ENCODE measurements at places on chromosomes 1 and 21.

- DNase-seq: no peak
Observed at GRCh38 chr1:160987359-160988050, 32.9 kb upstream of the ITLN2 start.

GRCh38 chr1:187474336-187474735 lies 645.6 kb downstream of the PLA2G4A start:
- no peak for DNase-seq

GRCh38 chr1:185551008-185551407 lies 183.2 kb upstream of the HMCN1 start:
- DNase-seq: no peak

- DNase-seq: no peak
Observed at GRCh38 chr1:9181176-9181906, 52.4 kb upstream of the GPR157 start.

GRCh38 chr1:239276051-239276450 lies 110.3 kb upstream of the CHRM3 start:
- DNase-seq: no peak

DNA sequence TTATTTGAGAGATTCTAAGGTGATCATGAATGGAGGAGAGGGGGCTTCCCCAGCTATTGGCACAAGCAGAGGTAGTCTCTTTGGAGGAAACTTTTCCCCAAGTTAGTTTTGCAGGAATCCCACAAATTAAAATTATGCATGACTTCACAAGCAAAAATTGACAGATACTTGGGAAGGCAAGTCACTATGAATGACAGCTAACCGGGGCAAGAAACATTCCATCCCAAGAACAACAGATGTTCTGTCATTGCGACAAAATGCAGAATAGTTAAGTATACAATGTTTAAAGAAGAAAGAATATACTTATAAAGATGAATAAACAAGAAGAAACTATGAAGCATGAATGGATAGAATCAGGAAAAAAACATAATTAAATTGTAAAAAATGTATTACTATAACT lies 27.1 kb upstream of the SIM2 start:
- no peak for DNase-seq

GRCh38 chr1:102941366-102941947 lies 166.9 kb downstream of the COL11A1 start:
- DNase-seq: no peak

- no peak for DNase-seq
Observed at GRCh38 chr1:243271996-243272395, 16.2 kb downstream of the SDCCAG8 start.

DNA sequence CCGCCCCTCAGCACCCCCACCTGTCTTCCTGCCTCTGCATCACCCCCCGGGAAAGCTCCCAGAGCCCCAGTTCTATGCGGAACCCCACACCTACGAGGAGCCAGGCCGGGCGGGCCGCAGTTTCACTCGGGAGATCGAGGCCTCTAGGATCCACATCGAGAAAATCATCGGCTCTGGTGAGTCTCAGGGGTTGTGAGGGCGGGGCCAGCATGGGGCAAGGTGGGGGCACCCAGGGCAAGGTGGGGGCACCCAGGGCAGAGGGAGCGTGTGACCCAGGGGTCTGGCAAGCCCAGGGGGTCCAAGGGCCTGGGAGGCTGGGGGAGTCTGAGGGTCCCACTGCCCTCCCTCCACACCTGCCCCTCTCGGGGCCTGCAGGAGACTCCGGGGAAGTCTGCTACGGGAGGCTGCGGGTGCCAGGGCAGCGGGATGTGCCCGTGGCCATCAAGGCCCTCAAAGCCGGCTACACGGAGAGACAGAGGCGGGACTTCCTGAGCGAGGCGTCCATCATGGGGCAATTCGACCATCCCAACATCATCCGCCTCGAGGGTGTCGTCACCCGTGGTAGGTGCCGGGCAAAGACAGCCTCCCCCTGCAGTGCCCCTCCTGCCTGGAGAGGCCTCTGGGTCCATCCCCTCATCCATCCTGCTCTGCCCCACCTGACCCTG lies 34.1 kb downstream of the EPHA8 start:
- DNase-seq: no peak

- DNase-seq: no peak
Observed at GRCh38 chr1:156444407-156445001, 56.1 kb downstream of the MEF2D start.

DNA sequence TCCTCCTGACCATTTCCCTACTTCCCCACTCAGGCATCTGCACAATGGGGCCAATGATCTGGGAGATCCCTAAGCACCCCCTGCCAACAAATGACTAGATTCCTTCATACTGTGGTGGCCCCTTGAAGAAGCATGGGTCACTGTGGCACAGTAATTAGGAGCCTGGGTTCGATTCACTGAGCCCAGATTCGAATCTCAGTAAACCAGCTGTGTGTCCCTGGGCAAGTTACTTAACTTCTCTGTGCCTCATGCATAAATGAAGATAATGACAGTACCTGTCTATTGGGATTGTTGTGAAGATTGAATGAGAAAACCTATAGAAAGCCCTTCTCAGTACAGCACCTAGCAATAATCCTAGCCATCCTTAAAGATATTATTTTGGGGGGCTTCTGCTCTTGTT lies 27.5 kb downstream of the SPAG17 start:
- DNase-seq: no peak

- DNase-seq: peak; percentile 28
Observed at GRCh38 chr1:64282351-64282750, 78.9 kb downstream of the UBE2U start.

- DNase-seq: no peak
Observed at GRCh38 chr21:38645282-38645681, 147.0 kb upstream of the ERG start.

GRCh38 chr21:14602382-14602958 lies 56.4 kb upstream of the SAMSN1 start:
- DNase-seq: no peak

- DNase-seq: no peak
Observed at GRCh38 chr1:60402216-60402615, 328.6 kb upstream of the C1orf87 start.

DNA sequence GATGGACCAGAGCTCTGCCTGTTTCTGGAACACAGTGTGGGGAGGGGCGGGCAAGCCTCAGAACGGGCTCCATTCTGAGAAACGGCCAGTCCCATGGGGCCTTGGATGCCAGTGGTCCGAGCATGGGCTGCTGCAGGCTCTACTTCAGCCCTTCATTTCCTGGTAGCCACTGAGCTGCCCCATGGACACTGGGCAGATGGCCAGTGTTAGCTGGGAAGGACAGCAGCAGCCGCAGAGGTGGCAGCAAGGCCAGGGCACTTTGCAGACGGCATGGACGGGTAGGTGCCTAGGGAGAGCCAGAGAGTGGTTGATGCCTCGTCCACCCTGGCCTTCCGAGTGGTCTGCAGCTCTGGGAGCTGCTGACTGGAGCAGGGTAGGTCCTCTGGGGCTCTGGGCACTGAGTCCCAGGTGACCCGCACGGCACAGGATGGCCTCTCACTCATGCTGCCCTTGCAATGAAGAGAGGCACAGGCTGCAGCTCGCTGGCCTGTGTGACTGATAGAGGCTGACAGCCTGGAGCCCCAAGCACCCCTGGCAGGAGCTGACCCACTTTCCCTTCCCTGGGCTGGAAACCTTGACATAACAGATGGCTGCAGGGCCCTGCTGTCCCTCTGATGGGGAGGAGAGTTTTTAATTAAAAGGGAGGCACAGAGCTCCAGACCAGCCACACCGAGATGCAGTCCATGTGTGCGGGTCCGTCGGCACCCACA lies 87.7 kb upstream of the COL6A1 start:
- DNase-seq: no peak

GRCh38 chr1:46699666-46700065 lies 19.2 kb downstream of the EFCAB14 start:
- DNase-seq: no peak

GRCh38 chr1:15950302-15950701 lies 25.6 kb downstream of the ZBTB17 start:
- DNase-seq: no peak

DNA sequence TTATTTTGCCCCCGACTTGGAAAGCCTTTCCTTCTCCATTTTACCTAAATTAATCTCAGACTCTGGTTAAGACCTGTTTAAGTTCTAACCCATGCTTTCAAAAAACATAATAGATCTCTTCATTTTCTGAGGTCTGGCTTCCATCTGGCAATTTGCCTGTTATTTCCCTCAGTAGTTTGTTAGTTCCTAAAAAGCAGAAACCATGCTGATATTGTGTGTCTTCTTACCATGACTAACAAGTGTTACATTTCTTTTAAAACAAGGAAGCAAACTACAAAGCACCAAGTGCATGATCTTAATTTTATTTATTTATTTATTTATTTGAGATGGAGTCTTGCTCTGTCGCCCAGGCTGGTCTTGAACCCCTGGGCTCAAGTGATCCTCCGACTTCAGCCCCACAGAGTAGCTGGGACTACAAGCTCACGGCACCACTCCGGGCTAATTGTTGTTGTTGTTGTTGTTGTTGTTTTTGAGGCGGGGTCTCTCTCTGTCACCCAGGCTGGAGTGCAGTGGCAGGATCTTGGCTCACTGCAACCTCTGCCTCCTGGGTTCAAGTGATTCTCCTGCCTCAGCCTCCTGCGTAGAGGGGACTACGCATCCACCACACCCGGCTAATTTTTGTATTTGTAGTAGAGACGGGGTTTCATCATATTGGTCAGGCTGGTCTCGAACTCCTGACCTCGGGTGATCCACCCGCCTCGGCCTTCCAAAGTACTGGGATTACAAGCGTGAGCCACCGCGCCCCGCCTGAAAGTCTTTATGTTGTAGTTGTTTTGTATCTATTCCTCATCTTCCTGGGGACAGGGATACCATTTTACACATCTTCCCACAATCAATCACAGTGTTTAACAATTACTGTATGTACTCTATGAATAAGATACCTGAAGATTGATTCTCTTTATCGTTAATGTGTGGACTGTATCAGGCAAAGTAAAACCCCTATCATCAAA lies 1.3 kb upstream of the PATJ start:
- DNase-seq: no peak

DNA sequence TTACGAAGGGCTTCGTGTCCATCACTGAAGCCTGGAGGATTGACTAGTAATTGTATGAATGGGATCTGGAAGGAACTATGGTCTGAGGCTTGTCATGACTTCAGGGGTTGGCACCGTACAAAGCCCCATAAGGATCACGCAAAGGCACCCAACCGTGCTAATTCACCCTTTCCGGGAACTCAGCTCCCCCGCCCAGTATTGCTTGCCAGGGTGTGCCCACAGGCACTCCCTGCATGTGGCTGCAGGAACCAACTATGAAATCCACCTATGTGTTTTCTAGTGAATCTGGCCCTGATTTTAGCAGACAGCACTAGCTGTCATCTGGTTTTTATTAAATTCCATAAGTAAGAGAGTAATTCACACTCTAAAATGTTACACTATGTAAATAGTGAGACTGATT lies 139.2 kb downstream of the TM2D1 start:
- DNase-seq: no peak

DNA sequence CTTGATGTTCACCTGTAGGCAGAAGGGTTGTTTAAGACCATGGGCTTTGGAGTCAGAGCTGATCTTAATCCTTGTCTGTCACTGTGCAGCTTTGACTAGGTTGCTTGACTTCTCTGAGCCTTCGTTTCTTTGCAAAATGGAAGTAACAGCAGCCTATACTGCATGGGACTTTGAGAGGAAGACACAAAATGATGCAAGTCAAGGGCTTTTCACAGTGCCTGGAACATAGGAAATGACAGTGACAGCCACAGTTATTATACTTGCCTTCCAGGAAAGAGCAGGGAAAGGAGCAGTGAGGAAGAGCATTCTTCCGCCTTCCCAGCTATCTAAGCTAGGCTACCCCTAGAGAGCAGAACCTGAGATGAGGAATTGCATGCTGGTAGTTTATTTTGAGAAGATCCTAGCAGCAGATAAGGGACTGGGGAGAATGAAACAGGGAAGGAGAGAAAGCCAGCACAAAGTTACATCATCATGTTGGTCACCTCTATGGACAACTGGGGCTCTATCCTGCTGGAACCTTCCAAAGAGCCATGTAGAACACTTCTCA lies 3.1 kb downstream of the CSF3R start:
- DNase-seq: no peak

DNA sequence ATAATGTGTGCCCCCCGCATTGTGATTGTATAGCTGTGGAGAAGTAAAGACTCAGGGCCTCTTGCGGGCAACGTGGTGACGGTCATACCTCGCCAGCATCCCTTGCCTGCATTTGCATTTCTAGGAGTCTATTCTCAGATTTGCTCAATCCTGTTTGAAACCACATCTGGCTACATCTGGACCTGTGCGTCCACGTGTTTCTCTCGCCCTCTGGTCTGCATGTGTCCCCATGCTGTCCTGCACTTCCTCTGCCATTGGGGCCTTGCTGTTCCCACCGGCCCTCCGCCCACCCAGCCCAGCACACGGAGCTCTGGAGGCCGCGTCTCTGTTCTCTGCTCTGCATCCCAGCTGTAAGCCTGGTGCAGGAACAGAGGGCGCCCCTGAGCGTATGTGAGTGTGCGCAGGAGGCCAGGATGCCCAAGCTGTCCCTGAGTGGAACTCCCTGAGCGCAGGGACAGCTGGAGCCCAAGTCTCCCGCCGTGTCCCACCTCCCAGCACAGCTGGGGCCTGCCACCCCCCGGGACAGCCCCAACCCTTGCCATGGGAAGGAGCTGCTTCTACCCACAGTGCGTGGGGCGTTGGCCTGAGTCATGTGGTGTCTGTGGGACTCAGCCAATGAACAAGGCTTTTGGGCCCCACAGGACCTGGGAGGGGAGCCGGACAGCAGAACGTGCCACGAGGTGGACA lies 1.6 kb downstream of the KRTAP10-2 start:
- DNase-seq: no peak

- DNase-seq: no peak
Observed at GRCh38 chr1:160061369-160062229, 8.4 kb downstream of the KCNJ10 start.

DNA sequence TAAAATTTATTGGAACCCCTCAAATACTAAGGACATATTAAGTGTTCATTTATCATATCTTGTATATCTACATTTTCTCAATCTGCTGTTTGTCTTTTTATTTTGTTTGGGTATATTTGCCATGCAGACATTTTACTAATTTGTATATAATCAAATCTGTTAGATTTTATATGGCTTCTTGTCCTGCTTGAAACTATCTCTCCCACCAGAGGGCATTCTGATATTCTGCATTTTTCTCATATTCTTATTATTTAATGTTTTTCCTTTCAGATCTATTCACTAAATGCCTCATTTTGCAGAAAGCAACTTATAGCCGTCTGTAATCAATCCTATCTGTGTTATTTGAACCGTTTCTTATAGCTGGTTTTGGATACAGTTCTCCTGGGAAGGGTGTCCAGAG lies 745.5 kb downstream of the LRRIQ3 start:
- DNase-seq: no peak

DNA sequence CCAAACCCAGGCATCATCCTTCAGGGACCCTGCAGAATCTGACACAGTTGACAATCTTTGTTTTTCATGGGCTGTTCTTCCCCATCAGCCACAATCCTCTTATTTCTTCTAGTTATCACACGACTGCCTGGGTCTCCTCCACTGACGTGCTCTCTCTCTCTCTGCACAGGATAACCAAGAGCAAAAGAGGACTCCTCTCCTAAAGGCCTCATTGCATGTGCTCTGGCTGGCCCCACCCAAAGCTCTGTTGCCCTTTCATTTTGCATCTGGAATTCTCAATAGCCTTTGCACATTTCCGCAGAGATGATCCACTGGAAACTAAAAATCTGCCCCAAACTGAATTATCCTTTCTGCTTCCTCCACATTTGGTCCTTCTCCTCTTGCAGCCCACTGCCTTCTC lies 58.5 kb downstream of the KANK4 start:
- no peak for DNase-seq

- no peak for DNase-seq
Observed at GRCh38 chr1:208153386-208153785, 90.8 kb downstream of the PLXNA2 start.

- DNase-seq: no peak
Observed at GRCh38 chr1:18010408-18010807, 97.2 kb upstream of the IGSF21 start.
